ENCODE measurements at places on chromosomes 16 and 17.

- no peak for DNase-seq
These were observed 408.2 kb upstream of the C16orf82 start for GRCh38 chr16:26658486-26658885.

DNA sequence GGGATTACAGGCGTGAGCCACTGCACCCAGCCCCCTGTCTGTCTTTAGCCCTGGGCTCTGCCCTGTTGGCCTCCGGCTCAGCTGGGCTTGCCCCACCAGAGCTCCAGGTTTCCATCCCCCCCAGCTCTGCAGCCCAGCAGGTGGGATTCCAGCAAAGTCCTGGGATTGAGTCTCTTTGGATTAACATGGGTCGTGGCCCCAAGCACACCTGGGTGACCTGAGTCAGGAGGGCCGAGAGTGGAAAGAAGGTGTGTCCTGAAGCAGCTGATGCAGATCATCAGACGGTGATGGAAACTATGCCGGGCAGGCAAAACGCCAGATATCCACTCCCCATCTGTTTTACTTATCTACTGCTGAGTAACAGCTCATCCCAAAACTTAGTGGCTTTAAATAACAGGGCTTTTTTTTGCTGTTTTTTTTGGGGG is 72.5 kb downstream of the KNOP1 start:
- no peak for DNase-seq

DNA sequence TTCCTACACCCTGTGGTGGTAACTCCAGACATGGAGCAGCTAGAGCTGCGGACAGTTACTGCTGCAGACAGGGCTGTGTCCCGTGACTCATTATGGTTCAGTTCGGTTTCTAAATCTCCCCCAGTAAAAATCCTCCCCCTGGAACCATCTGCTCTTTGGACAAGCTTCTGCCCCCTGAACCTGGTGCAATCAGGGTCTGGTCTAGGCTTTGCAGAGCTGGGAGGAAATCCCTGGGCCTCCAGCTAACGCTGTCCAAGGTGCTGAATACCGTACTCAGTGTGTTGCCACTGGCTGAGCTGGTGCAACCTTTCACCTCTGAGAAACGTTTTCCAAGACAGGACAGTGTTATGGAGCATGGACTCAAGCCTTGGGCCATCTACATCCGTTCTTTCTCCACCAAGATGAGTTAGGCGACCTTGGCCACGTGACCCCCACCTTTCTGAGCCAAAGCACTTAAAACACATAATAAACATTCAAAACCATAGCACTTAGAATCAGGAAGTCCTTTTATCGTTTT is 142.0 kb downstream of the CPPED1 start:
- peak; percentile 57 for DNase-seq

DNA sequence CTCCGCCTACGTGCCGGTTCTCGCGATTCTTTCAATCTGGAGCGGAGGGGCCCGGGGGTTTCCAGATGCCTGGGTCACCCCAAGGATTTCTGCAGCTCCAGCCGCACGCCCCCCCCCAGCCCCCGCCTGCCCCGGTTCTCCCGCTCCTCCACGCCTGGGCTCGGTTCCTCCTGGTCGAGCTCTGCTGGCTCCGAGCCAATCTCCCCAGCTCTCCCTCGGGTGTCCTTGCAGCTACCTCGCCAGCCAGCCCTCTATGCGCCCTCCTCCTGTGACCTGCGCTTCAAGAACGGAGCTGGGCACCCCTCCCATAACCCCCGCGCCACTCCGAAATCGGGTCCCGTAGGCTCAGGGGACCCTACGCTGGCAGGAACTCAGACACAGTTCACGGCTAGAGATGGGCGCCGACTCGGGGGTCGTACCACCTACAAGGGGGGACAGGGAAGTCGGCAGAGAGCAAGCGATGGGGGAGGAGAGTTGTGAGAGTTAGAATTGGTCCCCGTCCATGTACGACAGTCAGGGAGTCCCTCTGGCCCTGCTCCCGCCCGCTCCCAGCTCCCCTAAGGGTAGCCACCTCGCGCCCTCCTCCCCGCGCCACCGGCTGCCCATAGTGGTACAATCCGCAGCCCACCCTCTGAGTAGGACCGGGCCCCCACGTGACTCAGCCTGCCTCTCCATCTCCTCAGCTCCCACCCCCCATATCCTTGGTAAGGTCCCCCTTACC is 961 bp downstream of the FGF11 start:
- DNase-seq = peak; percentile 43

DNA sequence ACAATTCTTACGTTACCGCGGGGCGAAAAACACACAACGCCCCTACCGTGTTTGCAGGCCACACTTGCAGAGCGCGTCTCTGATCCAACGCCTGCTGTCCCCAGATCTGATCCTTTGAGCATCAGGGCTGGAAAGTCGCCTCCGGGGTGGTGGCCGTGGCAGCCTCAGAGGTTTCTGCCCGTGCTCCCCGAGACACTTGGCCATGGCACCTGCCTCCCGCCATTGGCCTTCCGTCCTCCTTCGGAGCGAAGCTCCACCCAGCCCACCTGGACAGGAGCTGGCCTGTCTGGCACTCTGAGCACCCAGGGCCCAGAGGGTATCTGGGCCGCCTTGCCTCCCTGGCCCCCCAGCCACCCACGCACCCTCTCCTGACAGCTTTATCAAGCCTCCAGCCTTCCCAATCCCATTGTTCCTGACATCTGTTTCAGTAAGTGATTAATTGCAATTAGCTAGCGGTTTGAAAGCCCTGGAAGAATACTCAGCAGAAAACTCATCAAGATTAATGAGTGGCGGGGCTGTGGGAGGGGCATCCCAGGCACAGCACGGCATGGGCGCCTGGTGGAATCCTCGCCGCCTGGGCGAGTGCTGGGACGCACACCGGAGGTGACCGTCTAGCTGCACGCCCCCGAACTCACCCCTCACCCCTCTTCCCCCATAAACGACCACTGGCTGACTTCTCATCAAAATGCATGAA is 181.5 kb upstream of the GSE1 start:
- no peak for DNase-seq

DNA sequence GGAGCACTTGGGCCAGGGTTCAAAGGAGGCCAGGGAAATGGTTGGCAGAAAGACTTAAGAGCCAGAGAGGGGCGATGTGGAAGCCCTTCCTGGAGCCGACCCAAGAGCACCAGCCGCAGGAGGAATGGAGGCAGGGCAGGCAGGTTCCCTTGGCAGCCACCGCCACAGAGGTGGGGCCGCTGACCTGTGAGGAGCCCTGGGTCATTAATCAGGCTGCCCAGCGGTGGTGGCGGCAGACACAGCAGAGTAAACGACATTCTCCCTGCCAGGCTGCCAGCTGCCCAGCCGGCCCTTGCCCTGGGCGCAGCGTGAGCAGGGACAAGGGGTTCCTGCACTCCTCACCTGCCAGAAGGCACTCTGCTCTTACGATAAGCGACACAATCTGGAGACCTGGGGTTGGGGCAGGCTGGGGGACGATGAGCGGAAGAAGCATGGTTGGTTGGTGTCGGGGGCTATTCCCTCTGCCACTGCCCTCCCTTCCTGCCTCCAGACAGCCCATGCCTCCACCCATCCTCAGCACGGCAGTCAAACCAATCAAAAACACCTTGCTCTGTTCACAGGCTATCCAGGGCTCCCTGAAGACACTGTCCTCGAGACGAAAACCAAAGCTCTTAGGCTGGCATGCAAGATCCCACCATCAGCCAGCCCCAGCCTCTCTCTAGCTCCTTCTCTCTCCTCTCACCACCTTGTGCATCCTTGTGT is 40.9 kb downstream of the PLXDC1 start:
- no peak for DNase-seq

DNA sequence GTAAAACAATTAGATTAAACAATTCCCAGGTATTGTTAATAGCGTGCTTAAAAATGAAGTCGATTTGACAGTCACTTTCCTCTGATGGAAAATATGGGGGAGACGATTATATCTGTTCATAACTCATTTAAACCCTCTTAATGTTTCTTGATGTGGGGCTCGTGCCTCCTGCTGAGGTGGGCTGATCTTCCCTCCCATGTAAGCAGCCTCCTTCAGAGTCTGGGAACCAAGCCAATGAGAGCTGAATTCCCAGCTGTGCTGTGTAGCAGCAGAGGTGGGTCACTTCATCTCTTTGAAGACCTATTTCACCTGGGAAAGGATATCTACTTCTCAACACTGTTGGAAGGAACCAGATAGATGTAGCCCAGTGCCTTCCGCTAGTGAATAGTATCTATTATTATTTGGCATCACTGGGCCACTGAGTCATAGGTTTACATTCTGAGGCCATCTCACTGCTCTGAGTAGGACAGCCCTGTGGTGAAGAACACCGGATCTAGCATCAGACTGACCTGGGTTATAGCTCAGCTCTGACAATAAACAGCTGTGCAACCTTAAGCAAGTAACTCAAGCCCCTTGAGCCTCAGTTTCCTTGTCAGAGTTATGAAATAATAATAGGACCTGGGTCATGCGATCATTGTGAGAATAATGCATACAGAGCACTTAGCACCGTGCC is 85.3 kb upstream of the C16orf82 start:
- DNase-seq = no peak

- DNase-seq = no peak
These were observed 13.2 kb downstream of the UBALD2 start for GRCh38 chr17:76278268-76278908.

- no peak for DNase-seq
These were observed 85.5 kb upstream of the ZNF469 start for GRCh38 chr16:88297178-88297720.

DNA sequence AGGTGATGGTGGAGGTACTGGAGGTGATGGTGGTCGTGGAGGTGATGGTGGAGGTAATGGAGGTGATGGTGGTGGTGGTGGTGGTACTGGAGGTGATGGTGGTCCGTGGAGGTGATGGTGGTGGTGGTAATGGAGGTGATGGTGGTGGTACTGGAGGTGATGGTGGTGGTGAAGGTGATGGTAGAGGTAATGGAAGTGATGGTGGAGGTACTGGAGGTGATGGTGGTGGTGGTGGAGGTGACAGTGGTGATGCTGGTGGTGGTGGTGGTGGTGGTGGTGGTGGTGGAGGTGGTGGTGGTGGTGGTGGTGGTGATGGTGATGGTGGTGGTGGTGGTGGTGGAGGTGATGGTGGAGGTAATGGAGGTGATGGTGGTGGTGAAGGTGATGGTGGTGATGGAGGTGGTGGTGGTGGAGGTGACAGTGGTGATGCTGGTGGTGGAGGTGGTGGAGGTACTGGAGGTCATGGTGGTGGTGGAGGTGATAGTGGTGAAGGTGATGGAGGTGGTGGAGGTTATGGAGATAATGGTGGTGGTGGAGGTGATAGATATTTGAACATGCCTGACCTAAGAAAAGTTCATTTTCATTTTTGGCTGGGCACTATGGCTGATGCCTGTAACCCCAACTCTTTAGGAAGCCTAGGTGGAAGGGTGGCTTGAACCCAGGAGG is 55.0 kb downstream of the RNF213 start:
- DNase-seq = no peak

GRCh38 chr17:17516941-17517720 is 20.9 kb upstream of the RASD1 start:
- DNase-seq = no peak

DNA sequence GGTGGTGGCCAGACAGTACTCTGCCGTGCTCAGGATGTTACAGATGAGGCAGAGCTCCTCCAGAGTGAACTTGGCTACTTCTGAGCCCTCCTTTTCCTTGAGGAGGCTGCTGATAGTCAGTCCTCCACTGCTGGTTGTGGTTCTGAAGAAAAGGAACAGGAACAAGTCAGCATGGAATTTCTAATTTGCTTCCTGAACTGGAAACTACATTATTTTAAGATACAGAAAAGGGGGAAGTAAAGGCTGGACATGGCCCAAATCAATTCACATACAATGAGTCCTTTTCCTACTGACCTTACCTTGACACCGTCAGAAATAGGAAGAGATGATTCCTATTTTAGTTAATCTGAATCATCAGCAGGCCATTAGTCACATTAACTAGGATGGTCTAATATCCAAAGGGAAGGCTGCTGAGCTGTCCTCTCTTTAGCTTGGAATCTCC is 154.2 kb downstream of the VPS53 start:
- no peak for DNase-seq

GRCh38 chr17:66430846-66431795 is 128.7 kb downstream of the PRKCA start:
- DNase-seq = no peak

DNA sequence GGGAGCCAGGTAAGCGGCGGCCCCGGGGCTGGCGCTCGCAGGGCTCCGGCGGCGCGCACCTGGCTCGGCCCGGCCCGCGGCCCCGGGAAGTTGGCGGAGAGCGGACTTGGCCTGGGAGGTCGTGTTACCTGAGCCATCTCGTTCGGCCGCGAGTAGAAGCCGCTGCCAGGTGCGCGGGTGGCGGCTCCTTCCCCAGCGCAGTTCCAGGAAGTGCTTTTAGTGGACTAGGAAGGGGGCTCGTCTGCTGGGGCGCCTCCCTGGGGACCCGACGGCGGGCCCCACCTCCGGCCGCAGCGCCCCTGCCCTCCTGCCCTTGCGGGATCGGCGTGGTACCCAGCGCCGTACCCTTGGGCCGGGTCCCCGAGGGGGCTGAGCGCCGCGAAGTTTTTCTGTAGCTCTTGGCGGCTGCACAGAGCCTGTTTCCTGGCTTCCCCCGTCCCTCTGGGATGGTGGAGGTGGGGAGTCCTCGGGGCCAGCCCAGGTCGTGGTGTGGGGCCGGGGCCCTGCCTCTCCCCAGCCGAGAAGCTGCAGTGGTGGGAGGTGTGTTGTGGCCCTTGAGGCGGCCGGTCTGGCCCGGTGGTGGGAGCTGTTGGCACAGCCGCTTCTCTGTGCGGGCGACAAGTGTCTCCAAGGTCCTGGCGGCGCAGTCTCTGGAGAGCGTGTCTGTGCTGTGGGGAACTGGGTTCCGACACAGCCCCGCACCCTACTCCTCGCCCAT is 96.9 kb downstream of the RAB11FIP4 start:
- DNase-seq = peak; percentile 44

GRCh38 chr17:63701456-63701820 is 1.5 kb upstream of the LIMD2 start:
- peak; percentile 16 for DNase-seq

DNA sequence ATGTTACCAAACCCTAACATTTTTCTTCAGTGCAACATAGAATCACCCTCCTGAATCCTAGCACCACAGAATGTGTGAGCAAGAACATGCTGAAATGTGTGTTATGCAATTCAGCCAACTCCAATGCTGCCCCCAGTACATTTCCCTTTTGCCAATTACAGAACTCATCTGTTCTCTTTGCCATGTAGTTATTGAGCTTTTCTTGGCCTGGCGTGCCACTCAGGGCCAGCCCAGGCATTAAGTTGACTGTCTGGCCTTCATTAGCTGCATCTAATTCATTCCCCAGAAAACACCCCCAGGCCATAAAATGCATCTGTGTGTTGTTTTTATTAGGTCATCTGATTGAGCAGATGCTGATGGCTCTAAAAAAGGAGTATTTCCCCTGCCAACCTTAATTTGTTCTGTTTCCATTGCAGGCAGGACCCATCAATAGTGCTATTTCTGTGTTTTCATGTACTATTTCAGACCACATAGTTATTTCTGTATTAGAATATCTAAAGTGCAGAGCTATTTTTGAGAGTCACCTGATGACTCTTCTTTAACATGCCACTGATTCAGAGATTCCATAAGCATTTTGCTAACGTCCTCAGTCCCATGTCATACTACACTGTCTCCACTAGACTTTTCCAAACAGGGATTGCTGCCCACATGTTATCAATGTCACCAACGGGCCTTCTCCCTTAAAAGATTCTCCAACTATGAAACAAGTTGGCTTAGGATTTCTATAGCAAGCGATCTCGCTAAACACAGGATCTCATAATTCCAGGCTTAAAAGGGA is 969.7 kb downstream of the CDH11 start:
- DNase-seq = no peak

- no peak for DNase-seq
These were observed 1.7 kb upstream of the MSRB1 start for GRCh38 chr16:1944612-1945199.

All from activated CD4-positive, alpha-beta T cell treated with anti-CD3 and anti-CD28 coated beads, Interleukin-2, amount 10 ng/mL, durations not matched to agents 7 days and 5 days (primary cell).